ENCODE measurements at places on chromosomes 1 and 21.

GRCh38 chr1:222924136-222924706, 109.4 kb downstream of the DISP1 start:
- no peaks in the 10 kb centered on the region for H3K36me3 ChIP-seq
- H3K4me3 ChIP-seq, result no peak overlapping the region
- DNase-seq, result no peak
- H3K4me1 ChIP-seq, result peaks cover under 1% of the 10 kb centered on the region

- H3K27ac ChIP-seq, result no peak overlapping the region
- H3K36me3 ChIP-seq, result peaks cover 23% of the 10 kb centered on the region
- no peaks in the 10 kb centered on the region for H3K4me1 ChIP-seq
These were observed 49.6 kb downstream of the TSEN15 start for GRCh38 chr1:184101141-184101540.

- no peaks in the 10 kb centered on the region for H3K27me3 ChIP-seq
- no peaks in the 10 kb centered on the region for H3K4me1 ChIP-seq
- DNase-seq, result no peak
- H3K4me3 ChIP-seq, result no peak overlapping the region
These were observed 31.7 kb downstream of the ZNF281 start for GRCh38 chr1:200378096-200378495.

- H3K4me1 ChIP-seq, result peaks cover 1% of the 10 kb centered on the region
- H3K4me3 ChIP-seq, result no peak overlapping the region
- DNase-seq, result no peak
- peaks cover under 1% of the 10 kb centered on the region for H3K27me3 ChIP-seq
- no peak overlapping the region for H3K27ac ChIP-seq
- H3K36me3 ChIP-seq, result no peaks in the 10 kb centered on the region
These were observed 402.3 kb downstream of the RYR2 start for GRCh38 chr1:237444120-237444790.

- DNase-seq, result peak; percentile 87
- peaks cover 50% of the 10 kb centered on the region for H3K4me1 ChIP-seq
- peaks cover 22% of the 10 kb centered on the region for H3K36me3 ChIP-seq
- peak within 1 kb of the TSS; percentile 87 for H3K4me3 ChIP-seq
- H3K27me3 ChIP-seq, result no peaks in the 10 kb centered on the region
These were observed at the start of gene TMEM63A for GRCh38 chr1:225881959-225882693. TSS of gene TMEM63A (minus strand) at chr1:225882380. CDS start at chr1:225877580, 4,800 bp downstream.

DNA sequence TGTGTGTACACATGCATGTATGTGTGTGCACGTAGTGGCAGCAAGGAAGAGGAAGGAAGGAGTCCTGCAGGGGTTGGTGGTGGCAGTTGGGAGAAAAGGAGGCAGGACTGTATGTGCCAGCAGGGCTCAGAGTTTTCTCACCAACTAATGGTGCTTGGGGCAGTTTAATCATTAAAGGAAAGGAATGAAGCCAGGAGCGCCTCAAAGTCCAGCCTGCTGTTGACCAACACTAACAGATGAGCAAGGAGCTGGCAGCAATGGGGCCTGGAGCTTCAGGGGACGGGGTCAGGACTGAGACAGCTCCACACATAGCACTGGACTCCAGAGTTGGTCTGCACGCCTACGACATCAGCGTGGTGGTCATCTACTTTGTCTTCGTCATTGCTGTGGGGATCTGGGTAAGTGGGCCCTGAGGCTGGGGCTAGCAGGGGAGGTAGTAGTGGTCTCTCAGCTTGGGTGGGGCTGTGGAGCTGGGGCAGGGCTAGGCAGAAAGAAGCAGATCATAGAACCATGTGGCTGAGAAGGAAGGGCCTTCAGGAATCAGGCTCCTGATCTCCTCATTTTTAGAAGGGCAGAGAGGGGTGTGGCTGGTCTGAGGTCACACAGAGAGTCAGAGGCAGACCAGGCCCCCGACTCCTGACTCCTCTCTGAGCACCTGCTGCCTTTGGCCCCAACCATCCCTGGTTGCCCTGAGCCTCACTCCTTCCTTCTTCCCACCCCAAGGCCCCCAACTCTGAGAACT, at the start of gene SLC5A9:
SLC5A9 (plus strand) TSS at position 216 of the 742 bp plus-strand sequence; CDS start at position 237, 21 bp downstream.
- H3K4me1 ChIP-seq, result no peaks in the 10 kb centered on the region
- H3K36me3 ChIP-seq, result no peaks in the 10 kb centered on the region
- H3K27me3 ChIP-seq, result no peaks in the 10 kb centered on the region
- H3K27ac ChIP-seq, result no peak within 1 kb of the TSS
- H3K4me3 ChIP-seq, result no peak within 1 kb of the TSS
- no peak for DNase-seq

GRCh38 chr1:230186003-230186863, 119.2 kb downstream of the GALNT2 start:
- peaks cover 25% of the 10 kb centered on the region for H3K36me3 ChIP-seq
- H3K27me3 ChIP-seq, result no peaks in the 10 kb centered on the region
- peak overlapping the region; percentile 82 for H3K27ac ChIP-seq
- H3K4me1 ChIP-seq, result peaks cover 60% of the 10 kb centered on the region
- H3K4me3 ChIP-seq, result peak overlapping the region; percentile 58

- H3K4me1 ChIP-seq, result peaks cover 43% of the 10 kb centered on the region
- H3K36me3 ChIP-seq, result peaks cover 4% of the 10 kb centered on the region
- H3K27me3 ChIP-seq, result no peaks in the 10 kb centered on the region
- H3K4me3 ChIP-seq, result no peak overlapping the region
These were observed 191.2 kb downstream of the RERE start for GRCh38 chr1:8625981-8626898.

DNA sequence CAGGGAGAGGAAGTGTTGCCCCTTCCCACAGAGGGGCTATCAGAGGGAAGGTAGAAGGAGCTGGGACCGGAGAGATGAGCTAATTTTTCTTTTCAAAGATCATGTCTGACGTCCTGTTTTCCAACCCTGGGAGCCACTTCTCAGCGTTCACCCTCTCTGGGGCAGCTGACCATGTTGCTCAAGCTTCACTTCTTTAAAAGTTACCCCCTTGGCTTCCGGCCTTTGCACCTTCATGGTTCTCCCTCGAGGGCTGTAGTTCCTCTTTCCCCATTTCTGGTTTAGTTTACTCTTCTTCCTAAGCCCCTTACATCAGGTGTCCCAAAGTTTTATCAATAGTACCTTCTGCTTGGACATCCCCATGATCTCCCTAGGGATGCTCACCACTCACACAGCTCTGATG, 23.8 kb upstream of the CSF1 start:
- no peaks in the 10 kb centered on the region for H3K36me3 ChIP-seq
- no peak overlapping the region for H3K4me3 ChIP-seq
- no peak overlapping the region for H3K27ac ChIP-seq
- H3K27me3 ChIP-seq, result peaks cover 5% of the 10 kb centered on the region
- DNase-seq, result no peak

GRCh38 chr1:100028765-100029164, 59.0 kb downstream of the SLC35A3 start:
- H3K4me3 ChIP-seq, result no peak overlapping the region
- H3K36me3 ChIP-seq, result no peaks in the 10 kb centered on the region
- H3K27me3 ChIP-seq, result no peaks in the 10 kb centered on the region
- peaks cover 13% of the 10 kb centered on the region for H3K4me1 ChIP-seq
- peak overlapping the region; percentile 46 for H3K27ac ChIP-seq

DNA sequence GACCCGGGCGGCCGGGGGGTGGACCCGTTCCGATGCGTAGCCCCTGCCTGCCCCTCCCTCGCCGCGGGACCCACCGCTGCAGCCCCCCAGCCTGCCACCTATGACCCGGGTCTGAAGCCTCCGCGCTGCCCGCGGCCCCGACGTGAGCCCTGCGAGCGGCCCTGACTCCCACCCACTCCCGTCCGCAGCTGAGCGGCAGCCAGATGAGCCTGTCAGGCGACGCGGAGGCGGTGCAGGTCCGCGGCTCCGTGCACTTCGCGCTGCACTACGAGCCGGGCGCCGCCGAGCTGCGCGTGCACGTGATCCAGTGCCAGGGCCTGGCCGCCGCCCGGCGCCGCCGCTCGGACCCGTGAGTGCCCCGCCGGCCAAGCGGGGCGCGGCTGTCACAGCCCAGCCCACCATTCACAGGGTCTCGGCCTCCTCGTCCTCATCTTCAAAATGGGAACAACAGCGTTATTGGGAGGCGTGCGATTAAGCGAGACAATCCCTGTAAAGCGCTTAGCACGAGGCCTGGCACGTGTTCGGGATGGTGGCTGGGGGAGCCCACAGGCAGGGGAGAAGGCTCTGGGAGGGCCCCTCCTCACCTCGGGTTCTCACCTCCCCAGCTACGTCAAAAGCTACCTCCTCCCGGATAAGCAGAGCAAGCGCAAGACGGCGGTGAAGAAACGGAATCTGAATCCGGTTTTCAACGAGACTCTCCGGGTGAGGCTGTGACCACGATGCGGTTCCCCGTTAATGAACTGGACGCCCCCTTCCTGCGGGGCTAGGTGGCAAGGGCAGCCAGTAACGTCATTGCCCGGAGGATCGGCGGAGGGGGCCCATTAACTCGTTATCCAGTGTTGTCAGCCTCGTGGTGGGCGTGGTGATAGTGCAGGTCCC, 8.2 kb downstream of the SYTL1 start:
- no peaks in the 10 kb centered on the region for H3K27me3 ChIP-seq
- no peak for DNase-seq
- peaks cover 2% of the 10 kb centered on the region for H3K36me3 ChIP-seq
- no peak overlapping the region for H3K27ac ChIP-seq
- H3K4me1 ChIP-seq, result peaks cover 7% of the 10 kb centered on the region
- H3K4me3 ChIP-seq, result no peak overlapping the region

GRCh38 chr1:197129698-197130097, 16.8 kb downstream of the ASPM start:
- no peaks in the 10 kb centered on the region for H3K4me1 ChIP-seq
- no peak for DNase-seq
- H3K27ac ChIP-seq, result no peak overlapping the region
- H3K27me3 ChIP-seq, result no peaks in the 10 kb centered on the region

DNA sequence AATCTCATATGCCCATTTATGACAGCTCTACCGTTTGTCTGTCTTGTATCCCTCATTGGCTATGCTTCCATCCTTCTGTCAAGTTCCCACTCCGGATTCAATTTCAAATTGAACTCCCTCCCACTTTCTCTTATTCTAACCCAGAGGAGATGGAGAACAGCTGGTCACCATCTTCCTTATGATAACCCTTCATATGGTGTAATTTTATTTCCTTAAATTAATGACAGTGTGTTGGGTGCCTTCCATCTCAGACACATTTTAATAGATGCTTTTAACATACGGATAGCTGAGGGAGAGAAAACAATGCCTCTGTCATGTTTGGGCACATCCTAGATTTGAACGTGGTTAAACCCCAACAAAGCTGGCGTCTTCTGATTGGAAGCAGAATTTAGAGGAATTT, 103.0 kb upstream of the PLXNA2 start:
- no peaks in the 10 kb centered on the region for H3K4me1 ChIP-seq
- no peak for DNase-seq
- no peak overlapping the region for H3K27ac ChIP-seq
- H3K27me3 ChIP-seq, result peaks cover 3% of the 10 kb centered on the region
- H3K36me3 ChIP-seq, result no peaks in the 10 kb centered on the region
- H3K4me3 ChIP-seq, result no peak overlapping the region

DNA sequence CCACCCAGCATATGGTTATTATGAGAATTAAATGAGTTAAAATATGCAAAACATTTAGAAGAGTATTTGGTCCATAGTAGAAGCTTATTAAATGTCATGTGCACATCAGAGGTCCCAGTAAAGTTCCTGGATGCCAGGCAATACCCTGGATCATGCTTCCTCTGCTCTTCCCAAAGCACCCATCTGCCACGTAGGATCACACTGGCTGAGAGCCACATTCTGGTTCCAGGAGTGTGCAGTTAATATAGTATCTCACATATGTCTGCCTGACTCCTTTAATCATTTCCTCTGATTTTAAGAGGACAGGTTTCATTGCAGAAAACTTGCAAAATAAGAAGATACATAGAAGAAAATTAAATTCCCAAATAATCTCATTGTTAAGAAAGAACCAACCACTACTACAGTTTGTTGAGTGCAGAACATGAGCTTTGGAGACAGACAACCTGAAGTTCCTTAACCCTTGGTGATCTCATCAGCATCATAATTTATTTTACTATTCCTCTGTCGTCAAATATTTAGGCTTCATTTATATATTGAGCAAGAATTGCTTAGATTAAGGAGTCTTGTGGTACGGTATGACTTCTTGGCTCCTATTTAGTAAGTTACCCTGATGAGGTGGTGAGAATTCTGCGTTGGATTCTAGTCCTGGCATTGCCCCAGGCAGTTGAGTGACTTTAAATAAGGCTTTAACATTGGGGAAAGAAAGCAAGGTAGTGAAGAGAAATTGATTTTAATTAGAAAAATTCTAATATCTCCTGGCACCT, 12.3 kb downstream of the SGIP1 start:
- no peak overlapping the region for H3K27ac ChIP-seq
- no peaks in the 10 kb centered on the region for H3K36me3 ChIP-seq
- H3K4me3 ChIP-seq, result no peak overlapping the region
- no peaks in the 10 kb centered on the region for H3K27me3 ChIP-seq
- DNase-seq, result no peak

DNA sequence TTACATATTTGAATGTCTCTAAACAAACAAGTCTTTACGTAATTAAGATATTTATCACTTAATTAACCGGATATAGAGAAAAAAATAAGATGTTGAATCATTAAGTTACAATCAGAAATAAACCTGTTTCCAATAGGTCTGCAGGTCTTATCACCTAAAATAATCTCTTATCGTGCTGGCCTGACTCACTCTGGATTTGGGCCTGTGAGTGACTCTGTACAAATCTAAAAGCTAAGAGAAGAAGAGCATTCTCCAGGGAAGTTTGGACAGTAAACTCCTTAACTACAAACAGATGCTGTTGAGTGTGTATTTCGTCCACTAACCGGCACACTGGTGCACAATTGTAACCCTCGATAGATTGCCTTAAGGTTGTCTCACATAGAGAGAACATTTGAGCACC, 25.3 kb downstream of the CEP104 start:
- no peak overlapping the region for H3K4me3 ChIP-seq
- no peaks in the 10 kb centered on the region for H3K27me3 ChIP-seq
- H3K36me3 ChIP-seq, result peaks cover 5% of the 10 kb centered on the region

DNA sequence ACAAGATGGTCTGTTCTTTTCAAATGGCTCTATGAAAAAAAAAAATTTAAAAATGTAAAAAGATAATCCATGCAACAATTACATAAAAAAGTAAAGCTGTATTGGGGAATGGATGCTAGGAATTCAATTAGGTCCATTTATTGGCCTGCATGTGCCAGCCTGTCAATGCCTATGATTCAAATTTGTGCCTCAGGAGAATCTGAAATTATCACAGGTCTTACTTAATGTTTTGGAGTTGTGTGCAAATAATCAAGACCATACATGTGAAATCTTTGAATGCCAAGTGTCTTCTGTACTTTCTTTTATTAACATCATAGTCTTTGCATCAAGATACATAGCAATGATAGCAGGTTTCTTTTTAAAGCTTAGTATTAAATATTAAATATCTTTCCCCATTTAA, 13.5 kb upstream of the KLHL12 start:
- H3K27me3 ChIP-seq, result no peaks in the 10 kb centered on the region
- DNase-seq, result no peak
- H3K27ac ChIP-seq, result no peak overlapping the region
- H3K4me1 ChIP-seq, result no peaks in the 10 kb centered on the region
- no peak overlapping the region for H3K4me3 ChIP-seq
